NCI-H524 (cell line): ENCODE measurements at places on chromosomes 11 and 22.

GRCh38 chr11:11243590-11244469 lies 109.2 kb downstream of the CSNK2A3 start:
- DNase-seq, result no peak

- no peak for DNase-seq
Measured at GRCh38 chr11:73363147-73363546, 13.1 kb upstream of the RELT start.

DNA sequence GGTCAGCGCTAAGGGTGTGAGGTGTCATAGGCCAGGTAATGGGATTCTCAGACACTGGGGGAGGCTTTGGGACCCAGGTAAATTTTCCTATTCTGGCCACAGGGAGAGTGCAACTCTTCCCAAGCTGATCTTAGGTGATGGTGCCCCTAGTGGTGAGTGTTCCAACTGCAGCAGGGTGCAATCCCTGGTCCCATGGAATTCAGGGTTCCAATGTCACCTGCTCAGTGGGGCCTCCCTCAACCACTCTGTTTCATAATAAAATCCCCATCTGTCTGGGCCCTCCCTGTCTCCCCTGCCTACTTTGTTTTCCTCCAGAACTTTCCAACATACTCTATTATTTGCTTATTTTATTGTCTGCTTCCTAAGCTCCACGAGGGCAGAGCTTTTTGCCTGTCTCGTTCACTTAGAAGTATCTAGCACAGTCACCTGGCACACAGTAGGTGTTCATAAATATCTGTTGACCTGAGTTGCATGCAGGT lies 2.9 kb upstream of the SGSM1 start:
- peak; percentile 47 for DNase-seq

GRCh38 chr22:24550902-24551435 lies 4.0 kb downstream of the GUCD1 start:
- no peak for DNase-seq

GRCh38 chr22:31083923-31084810 lies 3.0 kb downstream of the SMTN start:
- DNase-seq, result no peak

DNA sequence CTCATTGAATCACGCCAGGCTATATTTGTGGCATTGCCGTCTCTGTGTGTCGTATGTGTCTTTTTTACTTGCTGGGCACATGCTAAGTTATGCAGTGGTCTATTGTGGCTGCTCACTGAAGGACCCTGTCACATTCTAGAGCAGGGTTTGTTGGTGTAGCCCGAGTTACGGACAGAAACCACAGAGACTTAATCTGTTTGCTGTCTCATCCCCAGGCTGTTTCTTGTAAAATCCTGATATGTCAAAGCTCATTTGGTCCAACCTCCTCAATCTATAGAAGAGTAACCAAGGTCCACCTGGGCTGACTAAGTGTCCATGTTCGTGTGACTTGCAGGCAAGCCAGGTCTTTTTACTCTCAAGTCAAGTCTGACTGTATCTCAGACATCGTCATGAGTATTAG lies 5.0 kb downstream of the DPF2 start:
- no peak for DNase-seq

GRCh38 chr11:67071420-67072284 lies 15.0 kb downstream of the RHOD start:
- DNase-seq, result peak; percentile 41

DNA sequence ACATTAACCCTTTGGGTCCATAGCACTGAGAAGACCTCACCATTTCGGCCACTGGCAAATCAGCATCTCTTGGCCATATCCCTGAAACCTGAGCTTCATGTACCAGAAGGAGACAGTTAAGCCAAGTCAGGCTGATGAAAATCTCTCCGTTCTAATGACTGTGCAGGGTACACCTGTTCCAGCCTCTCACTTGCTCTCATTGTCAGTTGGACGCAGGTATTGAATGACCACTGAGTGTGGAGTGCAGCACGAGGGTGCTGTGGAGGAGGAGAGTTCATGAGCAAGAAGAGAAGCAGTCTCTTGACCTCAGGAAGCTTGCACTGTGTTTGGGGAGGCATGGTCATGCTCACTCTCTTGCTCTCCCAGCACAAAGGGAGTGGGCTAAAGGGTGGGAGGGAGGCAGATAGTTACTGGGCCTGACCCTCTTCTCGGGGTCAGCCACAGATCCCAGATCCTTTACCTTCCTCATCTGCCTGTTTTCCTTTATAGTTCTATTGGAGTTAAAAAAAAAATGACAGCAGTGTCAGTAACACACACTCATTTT lies 65.2 kb downstream of the ZBTB16 start:
- no peak for DNase-seq

GRCh38 chr11:115379528-115379927 lies 124.7 kb downstream of the CADM1 start:
- no peak for DNase-seq

GRCh38 chr11:574632-575312 lies 1.5 kb upstream of the PHRF1 start:
- peak; percentile 54 for DNase-seq

- DNase-seq, result peak; percentile 62
Measured at GRCh38 chr22:26377170-26377830, 51.8 kb upstream of the ASPHD2 start.

DNA sequence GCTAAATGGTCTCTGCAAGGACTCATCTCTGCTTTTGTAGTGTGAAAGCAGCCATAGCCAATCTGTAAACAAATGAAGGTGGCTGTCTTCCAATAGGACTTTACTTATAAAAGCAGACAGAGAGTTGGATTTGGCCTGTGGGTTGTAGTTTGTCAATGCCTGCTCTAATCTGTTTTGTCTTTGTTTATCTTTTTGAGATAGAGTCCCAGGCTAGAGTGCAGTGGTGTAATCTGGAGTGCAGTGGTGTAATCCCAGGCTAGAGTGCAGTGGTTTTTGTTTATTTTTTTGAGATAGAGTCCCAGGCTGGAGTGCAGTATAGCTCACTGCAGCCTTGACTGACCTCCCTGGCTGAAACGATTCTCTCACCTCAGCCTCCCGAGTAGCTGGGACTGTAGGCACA lies 8.6 kb downstream of the PPP6R3 start:
- no peak for DNase-seq

DNA sequence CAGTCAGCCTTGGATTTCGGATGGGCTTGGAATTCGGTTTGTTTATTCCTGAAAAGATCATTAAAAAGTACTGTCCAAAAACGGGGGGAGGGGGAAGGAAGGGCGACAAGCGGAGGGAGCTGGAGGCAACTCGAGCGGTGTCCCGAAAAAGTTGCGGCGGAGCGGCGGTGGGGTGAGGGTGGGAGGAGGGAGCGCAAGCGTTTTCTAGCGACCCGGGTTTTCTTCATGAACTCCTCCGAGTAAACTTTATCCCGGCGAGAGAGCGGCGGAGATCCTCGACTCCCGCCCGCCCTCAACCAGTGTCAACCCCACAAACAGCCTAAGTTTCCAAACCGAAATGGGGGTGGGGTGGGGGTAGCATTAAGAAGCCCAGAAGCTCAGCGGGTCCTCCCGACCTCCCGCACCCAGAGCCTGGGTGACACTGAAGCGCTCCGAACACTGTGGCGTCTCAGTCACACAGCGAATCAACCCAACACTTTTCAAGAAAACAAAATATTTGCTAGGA lies 133.0 kb upstream of the C11orf58 start:
- peak; percentile 35 for DNase-seq

DNA sequence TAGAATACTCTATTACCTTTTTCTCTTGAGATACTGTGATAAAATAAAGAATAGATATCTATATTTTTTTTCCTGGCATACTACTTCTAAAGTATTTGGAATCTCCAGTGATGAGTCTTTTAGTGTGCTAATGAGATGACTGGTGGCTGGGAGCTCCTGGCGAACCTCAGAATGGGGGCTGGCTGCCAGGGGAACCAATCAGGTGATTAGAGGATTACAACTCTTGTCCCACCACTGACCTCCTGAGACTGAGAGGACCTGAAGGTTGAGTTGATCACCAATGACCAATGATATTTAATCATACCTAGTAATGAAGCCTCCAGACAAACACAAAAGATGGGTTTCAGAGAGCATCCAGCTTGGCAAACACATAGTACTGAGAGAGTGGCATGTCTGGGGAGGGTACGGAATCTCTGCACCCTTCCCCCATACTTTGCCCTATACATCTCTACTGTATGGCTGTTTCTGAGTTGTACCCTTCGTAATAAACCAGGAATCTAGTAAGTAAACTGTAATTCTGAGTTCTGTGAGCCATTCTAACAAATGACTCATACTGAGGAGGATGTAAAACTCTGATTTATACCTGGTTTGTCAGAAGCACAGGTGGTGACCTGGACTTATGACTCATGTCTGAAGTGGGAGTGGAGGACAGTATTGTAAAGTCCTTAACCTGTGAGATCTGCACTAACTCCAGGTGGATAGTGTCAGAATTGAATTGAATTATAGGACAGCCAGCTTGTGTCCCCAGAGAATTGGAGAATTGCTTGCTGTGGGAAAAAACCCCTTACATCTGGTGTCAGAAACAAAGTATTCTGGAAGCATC lies 325.3 kb upstream of the LRRC4C start:
- no peak for DNase-seq

GRCh38 chr22:38017272-38017920 lies 33.0 kb upstream of the SOX10 start:
- DNase-seq, result no peak

GRCh38 chr11:115067471-115067870 lies 389.1 kb downstream of the NXPE2 start:
- DNase-seq, result no peak

DNA sequence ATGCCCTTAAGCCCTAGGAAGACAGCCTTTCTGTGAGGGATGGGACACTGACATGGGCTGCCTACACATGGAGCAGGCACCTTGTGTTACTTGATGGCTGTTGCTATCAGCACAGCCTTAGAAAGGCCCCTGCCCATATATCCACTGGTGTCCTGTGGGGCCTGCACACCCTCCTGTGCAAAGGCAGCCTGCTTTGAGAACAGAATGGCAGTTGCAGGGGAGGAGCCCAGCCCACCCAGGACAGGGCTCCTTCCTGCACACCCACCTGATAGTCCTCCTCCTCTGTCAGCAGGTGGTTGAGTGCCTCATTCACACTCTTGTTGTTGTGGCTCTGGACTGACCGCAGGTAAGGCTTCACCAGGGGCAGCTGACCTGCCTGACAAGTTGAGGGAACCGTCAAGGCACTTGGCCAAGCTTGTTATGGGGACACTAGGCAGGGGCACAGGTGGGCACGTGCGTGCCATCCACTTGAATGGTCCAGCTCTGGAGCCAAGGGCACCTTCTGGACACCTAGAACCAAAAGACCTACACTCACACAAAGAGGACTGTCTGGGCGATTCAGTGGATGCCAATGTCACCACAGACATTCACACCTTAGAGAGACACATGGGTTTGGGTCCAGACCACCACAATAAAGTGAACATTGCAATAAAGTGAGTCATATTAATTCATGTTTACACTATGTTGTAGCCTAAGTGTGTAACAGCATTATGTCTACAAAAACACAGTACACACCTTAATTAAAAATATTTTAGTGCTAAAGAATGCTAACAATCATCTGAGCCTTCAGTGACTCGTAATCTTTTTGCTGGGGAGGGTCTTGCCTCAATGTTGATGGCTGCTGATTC lies 9.4 kb upstream of the SLC25A1 start:
- DNase-seq, result no peak

DNA sequence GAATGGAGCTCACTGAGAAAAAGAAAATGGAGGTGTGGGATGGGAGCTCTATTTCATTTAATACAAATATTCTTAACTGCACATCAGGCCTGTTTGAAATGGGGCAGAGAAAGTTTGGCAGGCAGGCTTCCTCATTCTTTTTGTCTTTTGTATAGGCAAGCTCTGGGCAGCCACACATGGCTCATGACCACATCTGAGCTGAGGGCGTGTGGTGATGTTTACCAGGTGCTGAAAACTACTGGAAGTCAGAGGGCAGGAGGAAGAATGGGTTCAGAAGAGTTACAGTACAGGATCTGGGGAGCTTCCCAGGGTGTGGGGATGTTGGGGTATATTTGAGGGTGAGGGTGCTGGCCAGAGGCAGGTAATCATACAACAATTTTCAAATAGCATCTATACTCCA lies 66.3 kb upstream of the NAV2 start:
- no peak for DNase-seq

DNA sequence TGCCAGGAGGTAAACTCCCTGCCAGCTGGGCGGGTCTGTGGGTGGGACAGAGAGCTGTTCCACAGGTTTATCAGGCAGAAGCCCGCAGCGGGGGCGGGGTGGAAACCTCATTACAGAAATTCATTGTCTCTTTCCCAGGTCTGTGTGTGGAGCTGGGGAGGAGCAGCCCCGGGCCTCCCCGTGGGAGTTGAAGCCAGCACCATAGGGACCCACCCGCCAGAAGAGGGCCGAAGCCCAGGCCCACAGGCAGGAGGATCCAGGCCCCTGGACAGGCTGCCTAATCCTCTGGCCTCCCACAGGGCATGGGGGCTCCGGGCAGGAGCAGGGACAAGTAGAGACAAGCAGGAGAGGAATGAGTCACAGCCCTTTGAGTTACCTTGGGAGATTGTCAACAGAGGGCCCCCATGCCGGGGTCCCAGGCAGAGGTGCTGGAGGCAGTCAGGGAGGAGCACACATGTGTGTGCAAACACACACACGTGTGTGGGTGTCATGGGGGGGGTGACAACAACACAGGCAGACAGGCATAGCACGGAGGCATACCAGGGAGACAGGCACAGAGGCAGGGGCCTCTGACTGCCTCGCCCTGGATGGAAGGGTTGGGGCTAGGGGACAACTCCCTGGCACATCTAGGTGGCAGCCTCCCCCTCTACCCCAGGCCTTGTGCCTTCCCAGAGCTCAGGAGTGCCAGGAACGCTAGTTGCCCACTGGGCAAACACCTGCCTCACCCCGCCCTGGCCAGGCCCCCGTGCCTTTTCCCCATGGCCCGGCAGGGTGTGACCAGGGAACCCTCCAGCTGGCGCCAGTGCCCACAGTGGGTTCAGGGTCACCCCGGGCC lies 1.4 kb downstream of the CDC42BPG start:
- no peak for DNase-seq

- DNase-seq, result no peak
Measured at GRCh38 chr11:104819603-104820002, 78.7 kb downstream of the CASP12 start.

- DNase-seq, result no peak
Measured at GRCh38 chr22:39030705-39031104, 9.8 kb downstream of the APOBEC3D start.

DNA sequence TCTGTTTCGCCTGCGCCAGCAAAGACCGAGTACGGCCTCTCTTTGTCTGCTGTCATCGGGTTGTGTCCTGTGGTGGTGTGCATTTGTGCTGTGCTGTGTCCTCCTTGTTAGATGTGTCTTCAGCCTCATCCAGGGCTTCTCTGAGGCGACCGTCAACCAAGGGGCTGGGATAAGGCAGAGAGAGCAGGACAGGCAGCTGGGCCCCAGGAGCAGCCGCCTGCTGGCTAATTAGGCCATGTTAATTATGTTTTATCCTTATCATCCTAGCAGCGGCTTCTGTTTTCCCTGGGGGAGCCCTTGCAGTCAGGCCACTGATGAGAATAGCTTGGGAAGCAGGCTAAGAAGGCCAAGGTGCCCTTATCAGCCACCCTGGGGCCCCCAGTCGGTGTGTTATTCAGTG lies 40.7 kb upstream of the TTC12 start:
- DNase-seq, result no peak

- DNase-seq, result no peak
Measured at GRCh38 chr11:36039471-36039870, 95.6 kb downstream of the LDLRAD3 start.

- no peak for DNase-seq
Measured at GRCh38 chr11:88414981-88415413, 77.5 kb upstream of the CTSC start.

- no peak for DNase-seq
Measured at GRCh38 chr22:40432157-40432556, 61.8 kb downstream of the SGSM3 start.

- no peak for DNase-seq
Measured at GRCh38 chr11:123137431-123138224, 57.4 kb downstream of the CLMP start.

GRCh38 chr11:4433856-4434255 lies 15.2 kb upstream of the OR52K2 start:
- no peak for DNase-seq
